BJ (cell line): ENCODE measurements at places on chromosomes 3 and 15.

DNA sequence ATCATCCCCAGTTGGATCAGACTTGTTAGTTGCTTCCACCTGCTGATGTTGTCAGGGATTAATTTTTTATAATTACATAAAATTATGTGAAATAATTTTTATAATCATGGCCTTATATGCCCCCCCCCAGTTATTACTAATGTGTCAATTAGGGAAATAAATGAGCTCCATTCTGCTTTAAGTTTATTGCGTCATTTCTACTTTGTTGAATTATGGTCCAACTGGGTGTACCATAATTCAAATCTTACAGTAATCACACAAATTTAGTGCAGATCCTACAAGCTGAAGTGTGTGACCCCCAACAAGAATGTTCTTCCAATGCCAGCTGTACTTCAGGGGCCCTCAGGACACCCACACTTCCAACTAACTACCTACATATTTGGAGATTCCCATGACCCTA is 7.5 kb upstream of the NDN start:
- DNase-seq: no peak

DNA sequence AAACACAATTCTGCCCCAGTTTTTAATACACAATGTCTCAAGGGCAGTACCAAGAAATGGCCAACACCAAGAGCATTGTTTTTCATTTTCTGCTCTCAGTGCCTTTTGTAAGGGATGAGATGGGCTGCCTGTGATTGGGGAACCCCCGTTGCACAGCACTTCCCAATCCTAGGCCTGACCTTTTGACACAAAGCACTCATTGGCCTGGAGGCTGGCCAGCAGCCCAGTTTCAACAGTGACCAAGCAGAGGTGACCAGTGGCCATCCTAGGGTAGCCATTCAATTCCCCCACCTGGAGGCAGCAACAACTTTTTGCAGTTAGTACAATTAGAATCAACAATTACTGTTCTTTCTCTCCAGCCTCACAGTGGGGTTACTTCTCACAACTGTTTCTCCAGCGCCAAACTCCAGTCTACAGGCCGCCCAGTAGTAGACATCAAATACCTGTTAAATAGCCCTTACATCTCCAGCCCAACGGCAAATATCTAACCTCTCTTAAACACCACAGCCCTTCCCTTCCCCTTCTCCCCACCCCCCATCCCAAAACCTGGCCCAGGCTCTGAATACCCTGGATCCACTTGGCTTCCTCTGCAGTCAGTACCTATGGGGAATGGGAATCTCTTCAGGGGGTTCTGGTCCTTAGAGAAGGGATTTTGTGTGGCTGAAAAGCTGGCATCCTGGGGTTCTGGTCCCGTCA is 8.9 kb upstream of the LRRC2 start:
- no peak for DNase-seq

GRCh38 chr3:134579141-134579665 is 71.6 kb downstream of the KY start:
- DNase-seq: no peak

DNA sequence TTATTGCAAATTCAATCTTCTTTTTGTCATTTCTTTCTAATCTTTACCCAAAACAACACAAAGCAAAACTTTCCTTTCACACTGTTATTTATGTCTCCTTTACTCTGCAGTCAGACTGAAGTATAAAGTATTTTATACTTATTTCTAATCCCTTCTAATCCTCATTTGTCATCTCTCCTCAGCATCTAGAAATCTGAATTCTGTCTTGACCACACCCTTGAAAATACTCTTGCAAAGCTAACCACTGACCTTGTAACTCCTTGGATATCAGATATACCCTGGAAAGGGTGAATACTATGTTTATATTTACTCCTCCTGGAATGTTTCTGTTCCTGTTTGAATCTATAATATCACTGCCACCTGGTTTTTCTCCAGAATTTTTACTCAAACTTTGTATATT is 481.1 kb downstream of the ZNF385D start:
- DNase-seq: no peak

DNA sequence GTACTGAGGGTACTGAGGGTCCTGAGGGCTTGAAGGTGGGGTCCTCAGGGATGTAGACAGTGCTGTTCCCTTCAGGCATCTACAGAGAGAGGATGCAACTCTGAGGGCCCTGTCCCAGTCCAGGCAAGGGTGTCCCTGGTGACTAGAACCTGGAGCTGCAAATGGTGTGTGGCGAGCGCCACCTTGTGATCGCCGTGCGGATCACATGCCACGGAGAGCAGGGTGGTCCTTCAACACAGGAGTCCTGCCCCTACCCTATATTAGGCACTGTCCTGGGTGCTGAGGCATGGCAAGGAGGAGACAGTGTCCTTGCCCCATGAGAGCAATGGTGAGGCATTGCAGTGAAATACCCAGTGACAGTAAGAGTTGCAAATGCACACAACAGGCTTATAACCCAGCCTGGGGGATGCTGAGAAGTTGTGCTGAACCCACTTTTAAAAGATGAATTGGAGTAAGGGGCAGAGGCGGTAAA is 23.6 kb downstream of the RHCG start:
- DNase-seq: no peak

DNA sequence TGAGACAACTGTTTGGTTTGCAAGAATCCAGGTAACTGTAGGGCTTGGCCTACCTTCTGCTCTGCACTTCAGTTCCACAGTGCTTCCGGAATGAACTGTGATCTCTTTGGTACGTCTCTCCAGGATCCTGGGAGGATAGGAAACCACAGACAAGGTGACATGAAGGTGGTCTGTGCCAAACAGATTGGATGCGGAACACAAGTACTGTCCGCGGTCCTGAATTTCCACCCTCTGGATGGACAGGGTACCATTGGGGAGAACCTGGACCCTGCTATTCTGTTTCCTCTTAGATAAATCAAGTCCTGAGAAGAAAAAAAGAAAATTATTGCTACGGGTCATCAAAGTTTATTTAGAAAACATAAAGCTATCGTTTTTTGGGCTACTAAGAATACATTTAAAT is 17.3 kb downstream of the IGSF10 start:
- DNase-seq: no peak

DNA sequence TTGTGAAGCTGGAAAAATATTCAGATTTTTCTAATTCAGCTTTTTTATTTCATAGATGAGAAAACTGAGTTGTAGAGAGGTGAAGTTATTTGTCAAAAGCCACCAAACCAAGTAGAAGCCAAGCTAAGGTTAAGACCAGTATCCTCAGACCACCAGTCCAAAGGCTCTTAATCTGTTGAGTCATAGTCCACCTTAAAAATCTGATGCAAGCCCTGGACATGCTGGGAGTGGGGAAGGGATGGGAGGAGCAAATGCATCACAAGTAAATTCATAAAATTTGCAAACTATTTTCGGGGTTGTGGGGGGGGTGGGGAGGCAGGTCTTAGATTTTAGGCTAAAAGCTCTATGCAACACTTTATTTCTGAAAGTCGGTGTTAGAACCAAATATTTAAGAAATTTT is 307.7 kb upstream of the SEMA6D start:
- DNase-seq: no peak

DNA sequence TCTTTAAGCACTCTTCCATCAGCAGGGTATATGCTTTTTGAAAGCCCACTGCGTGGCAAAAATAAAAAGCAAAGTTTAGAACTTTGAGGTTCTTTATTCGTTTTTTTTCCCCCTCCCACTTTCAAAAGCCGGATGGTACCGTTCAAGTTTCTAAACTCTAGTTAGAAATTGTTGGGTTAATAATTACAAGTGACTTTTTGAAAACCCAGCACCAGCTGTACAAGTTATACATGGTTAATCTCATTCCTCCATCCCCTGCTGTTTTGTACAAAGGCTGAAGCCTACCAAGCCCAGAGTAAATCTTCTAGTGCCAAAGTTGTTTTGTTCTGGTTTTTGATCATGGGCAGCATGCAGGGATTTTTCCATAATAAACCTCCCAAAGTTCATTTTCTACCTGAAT is 48.6 kb downstream of the WDR72 start:
- no peak for DNase-seq

DNA sequence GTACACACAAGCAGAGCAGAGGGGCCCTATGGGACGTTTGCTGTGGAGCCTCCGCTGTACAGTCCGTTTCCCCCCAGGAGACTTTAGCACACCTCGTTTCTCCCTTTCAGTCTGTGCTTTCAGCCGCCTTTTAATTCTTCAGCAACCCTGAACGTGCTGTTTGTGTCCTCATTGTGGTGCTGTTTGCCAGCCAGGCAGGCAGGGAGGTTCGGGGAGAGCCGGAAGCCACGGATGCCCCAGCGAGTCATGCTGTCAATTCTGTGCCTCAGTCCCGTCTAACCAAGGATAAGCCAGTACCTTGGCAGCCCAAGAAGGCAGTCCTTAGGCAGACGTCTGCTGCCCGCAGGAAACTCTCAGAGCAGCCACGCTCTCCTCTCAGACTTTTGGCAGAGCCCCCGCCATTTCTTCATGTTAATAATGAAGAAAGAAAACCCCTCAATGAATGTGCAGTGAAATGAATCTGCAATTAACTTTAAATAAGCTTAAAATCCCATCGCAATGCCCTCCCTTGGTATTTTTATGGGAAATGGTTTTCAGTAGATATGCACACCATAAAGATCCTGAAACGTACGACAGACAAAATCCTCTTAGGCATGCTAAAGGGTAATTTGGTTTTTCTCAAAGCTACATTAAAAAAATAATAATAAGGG is 158.6 kb downstream of the UACA start:
- no peak for DNase-seq

DNA sequence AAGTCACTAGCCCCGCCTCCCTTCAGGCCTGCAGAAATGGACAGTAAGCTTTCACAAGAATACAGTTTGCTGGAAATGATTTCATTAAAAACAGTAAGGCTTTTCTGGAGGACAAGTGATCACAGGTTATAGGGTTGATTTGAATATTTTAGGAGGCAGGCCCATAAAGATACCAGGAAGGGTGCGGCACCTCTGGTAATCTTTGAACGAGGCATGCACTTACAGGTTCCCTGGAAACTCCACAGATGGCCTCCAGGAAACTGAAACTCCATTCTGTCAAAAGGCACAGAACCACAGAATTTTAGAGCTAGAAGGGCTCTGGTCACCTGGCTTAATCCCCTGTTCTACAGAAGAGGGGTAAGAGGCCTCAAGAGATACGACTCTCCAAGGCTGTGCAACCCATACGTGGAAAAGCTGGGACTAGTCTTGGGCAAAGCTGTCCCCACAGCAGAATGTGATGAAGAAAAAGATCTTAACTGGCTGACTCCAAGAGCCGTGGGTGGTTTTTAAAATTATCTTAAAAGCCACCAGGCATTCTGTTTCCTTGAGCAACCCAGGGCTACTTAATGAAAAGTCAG is 1.2 kb downstream of the STARD5 start:
- no peak for DNase-seq

GRCh38 chr3:151770956-151771355 is 37.2 kb downstream of the AADACL2 start:
- no peak for DNase-seq

DNA sequence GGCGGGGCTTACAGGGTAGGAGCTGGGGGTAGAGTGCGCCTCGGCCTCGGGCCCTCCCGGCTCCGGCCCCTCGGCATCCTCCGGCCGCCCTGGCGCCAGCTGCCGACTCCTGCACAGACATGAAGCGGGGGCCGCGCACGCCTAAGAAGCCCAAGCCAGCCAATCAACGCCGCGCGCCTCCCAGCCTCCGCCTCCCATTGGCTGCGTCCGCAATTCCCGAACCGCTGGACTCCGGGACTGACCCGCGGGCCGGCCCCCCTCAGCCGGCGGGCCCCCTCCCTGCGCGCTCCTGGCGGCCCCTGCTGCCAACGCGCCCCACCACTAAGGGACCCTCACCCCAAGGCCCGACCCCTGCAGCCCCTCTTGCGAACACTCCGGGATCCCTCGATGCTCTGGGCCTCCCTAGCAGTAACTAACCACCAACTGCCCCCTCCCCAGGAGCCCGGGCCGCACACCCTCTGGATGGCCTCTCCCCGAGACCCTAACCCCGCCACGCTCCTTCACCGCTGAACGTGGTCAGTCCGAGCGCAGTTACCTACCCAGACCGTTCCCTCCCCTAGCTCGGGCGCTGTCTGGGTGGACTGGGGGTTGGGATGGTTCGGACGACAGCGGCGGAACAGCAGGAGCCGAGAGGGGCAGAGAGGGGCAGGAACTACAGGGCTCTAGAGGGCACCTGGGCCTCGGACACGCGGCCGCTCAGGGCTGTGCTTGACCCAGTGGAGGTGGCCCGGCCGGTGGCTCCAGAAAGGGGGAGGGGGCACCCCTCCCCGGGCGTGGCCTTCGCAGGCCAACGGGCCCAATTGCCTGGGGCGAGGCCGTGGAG is 5.0 kb downstream of the GATA2 start:
- DNase-seq: peak; percentile 57

- no peak for DNase-seq
These were observed 108.3 kb downstream of the B3GALNT1 start for GRCh38 chr3:160996811-160997210.

DNA sequence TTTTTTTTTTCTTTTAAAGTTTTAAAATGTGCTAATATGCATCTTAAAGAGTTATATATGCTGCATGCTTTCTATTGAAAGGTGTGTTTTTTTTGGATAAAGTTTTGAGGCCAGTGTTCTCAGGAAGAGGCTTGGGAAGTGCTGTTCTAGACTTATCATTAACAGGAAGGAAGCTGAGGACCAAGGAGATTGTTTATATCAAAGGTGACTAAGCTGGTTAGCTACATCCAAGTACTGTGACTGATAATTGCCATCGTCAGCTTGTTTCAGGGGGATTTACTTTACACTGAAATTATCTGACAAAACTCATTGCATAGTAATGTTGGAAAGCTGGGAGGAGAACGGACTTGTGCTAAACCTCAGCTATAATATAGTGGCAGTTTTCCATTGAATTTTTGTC is 36.3 kb upstream of the UTS2B start:
- no peak for DNase-seq

DNA sequence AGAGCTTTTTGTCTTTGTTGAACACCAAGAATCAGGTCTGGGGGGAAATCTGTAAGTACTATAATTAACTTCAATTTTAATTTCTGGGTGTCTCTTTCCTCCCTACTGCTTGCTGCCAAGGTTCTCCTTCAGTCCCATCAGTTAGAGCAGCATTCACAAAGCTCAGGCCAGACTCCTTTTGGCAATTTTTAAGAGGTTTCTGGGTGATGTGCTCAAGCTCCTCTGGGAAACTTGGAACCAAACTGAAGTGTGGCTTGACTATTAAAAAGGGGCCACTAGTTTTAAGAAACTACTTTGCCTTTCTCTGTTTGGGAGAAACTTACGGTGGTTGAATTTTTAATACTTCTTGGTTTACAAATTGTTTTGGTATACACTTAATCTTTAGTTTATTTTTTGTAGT is 227.7 kb upstream of the SOX2 start:
- DNase-seq: no peak

- DNase-seq: no peak
These were observed 74.0 kb downstream of the RBMS3 start for GRCh38 chr3:29354894-29355293.

GRCh38 chr15:31332020-31332680 is 5.5 kb downstream of the KLF13 start:
- DNase-seq: no peak

- DNase-seq: peak; percentile 68
These were observed 18.1 kb downstream of the H1-8 start for GRCh38 chr3:129560911-129561594.

- DNase-seq: no peak
These were observed 82.3 kb downstream of the SEMA5B start for GRCh38 chr3:122945230-122945629.
